Activated B cell treated with CpG ODN at 0.5 μM for 24 hours (primary cell): ENCODE measurements at places on chromosomes 5 and 9. TPM values are rescaled to one million over a fixed set of nuclear protein-coding genes. Genes with fewer than 3 reads are reported as not detected.

GRCh38 chr9:121895818-121896544, 197.1 kb downstream of the TTLL11 start:
- no peak for DNase-seq

- DNase-seq, result no peak
Measured at GRCh38 chr5:172453206-172453985, 929 bp downstream of the SH3PXD2B start.

- DNase-seq, result no peak
Measured at GRCh38 chr5:118791926-118792734, 196.2 kb downstream of the DTWD2 start.

DNA sequence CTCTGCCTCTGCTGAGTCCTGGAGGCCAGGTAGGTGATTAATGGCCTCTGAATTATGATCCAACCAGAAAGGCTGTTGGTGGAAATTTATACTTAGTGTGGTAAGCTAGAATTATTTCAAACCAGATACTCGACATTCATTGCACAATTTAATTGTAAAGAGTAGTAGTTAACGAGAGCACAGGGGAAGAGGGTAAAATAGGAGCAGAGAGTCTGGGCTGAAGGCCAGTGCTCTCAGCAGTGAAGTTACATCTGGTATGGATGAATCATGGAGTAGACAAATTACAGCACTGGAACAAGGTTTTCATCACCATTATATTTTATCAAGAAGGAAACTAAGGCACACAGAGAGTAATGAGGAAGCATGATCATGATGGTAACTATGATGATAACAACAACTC, 92.5 kb downstream of the TLR4 start:
- DNase-seq, result no peak

- DNase-seq, result no peak
Measured at GRCh38 chr9:4548811-4549725, 58.8 kb downstream of the SLC1A1 start.

DNA sequence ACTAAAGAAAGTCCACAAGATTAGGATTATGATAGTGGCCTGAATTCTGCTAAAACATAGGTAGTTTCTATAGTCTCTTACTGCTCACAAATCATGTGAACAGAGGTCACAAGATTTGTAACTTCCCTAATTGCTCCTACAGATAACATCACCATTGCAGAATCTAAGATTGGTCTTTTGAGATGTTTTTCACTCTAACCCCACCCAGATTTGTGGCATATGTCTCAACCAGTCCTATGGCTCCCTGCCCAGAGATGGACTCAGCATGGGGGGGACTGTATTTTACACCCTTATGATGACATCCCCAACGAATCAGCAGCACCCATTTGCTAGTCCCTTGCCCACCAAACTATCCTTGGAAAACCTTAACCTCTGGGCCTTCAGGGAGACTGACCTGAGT, 1046.2 kb downstream of the CDH12 start:
- no peak for DNase-seq

GRCh38 chr9:4962085-4962484, 23.0 kb upstream of the JAK2 start:
- no peak for DNase-seq

- DNase-seq, result no peak
Measured at GRCh38 chr9:125161284-125161918, 18.1 kb upstream of the SCAI start.

DNA sequence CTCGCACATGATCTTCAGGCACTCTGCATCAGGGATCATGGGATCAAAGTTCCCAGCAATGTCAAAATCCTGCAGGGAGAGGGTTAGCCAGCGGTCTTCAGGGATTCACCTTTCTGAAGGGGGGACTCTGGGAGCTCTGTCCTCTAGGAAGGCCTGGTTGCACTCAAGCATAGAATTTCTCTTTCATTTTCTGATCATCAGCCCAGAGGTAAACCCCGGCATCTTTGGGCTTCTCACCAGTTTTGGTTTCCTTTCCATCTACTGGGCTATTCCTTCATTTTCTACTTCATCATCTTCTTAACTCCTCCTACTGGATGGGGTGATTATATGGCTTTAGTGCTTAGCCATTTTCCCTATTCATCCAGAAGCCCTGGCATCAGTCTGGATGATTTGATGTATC, 4.6 kb upstream of the DND1 start:
- DNase-seq, result no peak

DNA sequence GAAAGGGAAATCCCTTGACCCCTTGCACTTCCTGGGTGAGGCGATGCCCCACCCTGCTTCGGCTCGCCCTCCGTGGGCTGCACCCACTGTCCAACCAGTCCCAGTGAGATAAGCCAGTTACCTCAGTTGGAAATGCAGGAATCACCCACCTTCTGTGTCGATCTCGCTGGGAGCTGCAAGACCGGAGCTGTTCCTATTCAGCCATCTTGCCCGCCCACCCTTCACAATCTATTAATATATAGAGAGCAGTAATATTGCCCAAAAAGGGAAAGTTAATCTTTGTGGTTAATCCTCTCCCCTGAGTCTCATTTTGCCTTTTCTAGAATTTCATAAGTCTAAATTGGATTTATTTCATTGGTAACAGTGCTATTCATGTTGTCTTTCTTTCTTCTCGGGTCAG, 16.4 kb downstream of the SRD5A1 start:
- DNase-seq, result no peak

GRCh38 chr5:146993876-146994530, 115.4 kb upstream of the PPP2R2B start:
- DNase-seq, result no peak

Gene FOXD4L5
- total RNA-seq, result 0.49 and 0.75 TPM in 2 replicates

Gene CBY3
- total RNA-seq, result not detected in 2 replicates
